ENCODE measurements at places on chromosomes 7 and 10. TPM values are rescaled to one million over a fixed set of nuclear protein-coding genes. Genes with fewer than 3 reads are reported as not detected.

Gene LRRTM3
- total RNA-seq: under 0.01 TPM

Gene CALHM1
- total RNA-seq: not detected

Gene LRRN3
- 15.2 TPM for total RNA-seq

Gene RARRES2
- total RNA-seq: not detected

Gene AKR1B15
- total RNA-seq: not detected

Gene CUBN
- total RNA-seq: 0.83 TPM

Gene OPN1SW
- total RNA-seq: not detected

- no peak for DNase-seq
These were observed 102.2 kb upstream of the CTTNBP2 start for GRCh38 chr7:117975476-117975875.

DNA sequence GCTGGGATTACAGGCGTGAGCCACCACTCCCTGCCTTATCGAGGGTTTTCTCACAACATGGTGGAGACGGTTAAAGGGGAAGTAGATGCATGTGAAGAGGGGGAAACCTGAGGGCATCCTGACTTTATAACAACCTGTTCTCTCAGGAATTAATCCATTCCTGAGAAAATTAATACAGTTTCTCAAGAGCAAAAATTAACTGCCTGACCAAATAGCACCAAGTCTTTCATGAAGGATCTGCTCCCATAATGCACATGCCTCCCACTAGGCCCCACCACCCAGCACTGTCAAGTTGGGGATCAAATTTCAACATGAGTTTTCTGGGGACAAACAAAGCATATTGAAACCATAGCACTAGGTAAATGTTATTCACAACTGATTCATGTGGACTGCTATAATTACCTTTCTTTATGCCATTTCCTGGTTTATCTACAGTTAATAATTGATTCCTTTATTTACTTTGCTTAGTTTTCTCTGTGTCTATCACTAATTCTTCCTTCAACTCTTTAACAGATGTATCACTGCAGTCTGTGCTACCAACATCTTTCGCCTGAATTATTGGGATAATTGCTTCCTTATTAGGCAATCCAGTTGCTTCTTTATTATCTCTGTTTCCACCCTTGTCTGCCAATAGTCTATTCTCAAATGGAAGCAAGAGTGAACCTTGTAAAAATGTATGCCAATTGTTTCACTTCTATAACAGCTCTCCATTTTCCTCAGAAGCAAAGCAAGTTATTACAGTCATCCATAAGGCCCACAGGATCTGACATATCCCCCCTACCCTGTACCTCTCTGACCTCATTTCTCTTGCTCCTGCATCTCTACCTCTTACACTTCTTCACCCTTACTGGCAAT is 12.9 kb upstream of the MICU1 start:
- DNase-seq: no peak

- DNase-seq: peak; percentile 4
These were observed 750.2 kb downstream of the XPNPEP1 start for GRCh38 chr10:109173121-109173520.

DNA sequence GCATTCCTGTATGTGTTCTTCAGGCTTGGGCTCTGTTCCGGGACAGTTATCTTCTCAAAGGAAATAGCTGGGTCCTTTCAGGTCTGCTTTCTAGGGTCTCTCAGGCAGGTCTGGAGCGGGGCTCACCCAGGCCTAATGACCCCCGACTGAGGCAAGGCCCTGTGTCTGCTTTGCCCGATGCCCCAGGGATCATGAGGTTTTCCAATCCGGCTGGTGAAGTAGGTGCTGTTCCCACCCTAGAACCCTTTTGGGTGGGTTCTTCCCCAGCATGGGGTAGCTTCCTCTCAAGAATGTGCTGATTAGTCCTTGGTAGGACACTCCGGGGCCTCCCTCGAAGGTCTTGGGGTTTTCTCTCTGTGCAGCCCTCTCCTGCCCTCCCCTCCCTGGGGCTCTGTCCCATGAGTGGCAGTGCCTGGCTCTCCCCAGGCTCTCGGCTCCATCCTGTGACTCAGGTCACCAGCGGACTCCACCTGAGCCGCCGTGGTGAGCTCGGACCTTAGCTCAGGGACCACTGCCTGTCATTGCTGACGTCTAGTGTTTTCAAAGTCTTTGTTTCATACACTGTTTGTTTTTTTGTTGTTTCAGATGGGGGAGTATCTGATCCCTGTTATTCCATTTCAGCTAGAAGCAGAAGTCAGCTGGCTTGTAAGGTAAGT is 71.0 kb upstream of the NKX6-2 start:
- DNase-seq: no peak

GRCh38 chr10:74165530-74165901 is 14.5 kb downstream of the ADK start:
- peak; percentile 39 for DNase-seq

- DNase-seq: peak; percentile 46
These were observed 23.6 kb upstream of the ITGB8 start for GRCh38 chr7:20307119-20307518.

GRCh38 chr7:80819503-80819902 is 99.3 kb downstream of the SEMA3C start:
- no peak for DNase-seq

DNA sequence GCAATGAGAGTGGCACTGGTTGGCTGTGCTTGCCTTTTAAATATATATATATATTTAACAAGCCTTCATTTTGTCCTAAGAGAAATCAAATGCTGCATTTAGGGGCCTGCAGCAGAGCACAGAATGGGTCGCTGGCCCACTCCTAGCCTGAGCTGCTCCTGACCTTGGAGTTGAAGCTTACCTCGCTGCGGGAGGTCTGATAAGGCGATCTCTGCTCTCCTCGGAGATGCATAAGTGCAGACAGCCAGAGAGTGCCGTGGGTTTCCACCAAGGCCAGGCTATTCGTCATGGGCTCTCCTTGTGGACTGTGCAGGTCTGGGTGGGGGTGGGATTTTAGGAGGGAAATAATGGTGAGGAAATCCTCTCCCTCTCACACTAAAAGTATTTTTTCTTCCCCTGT is 99.5 kb upstream of the IKZF1 start:
- no peak for DNase-seq

GRCh38 chr7:122457969-122458368 is 153.4 kb upstream of the FEZF1 start:
- no peak for DNase-seq

DNA sequence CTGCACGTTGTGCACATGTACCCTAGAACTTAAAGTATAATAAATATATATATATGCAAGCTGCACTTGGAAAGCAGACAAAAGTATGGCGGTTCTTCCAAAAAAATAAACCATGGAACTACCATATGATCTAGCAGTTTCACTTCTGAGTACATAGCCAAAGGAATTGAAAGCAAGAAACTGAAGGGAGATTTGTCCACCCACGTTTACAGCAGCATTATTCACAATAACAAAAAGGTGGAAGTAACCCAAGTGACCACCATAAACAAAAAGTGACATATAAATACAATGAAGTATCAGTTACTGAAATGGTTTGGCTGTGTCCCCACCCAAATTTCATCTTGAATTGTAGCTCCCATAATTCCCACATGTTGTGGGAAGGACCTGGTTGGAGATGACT is 525.3 kb upstream of the CELF2 start:
- no peak for DNase-seq

DNA sequence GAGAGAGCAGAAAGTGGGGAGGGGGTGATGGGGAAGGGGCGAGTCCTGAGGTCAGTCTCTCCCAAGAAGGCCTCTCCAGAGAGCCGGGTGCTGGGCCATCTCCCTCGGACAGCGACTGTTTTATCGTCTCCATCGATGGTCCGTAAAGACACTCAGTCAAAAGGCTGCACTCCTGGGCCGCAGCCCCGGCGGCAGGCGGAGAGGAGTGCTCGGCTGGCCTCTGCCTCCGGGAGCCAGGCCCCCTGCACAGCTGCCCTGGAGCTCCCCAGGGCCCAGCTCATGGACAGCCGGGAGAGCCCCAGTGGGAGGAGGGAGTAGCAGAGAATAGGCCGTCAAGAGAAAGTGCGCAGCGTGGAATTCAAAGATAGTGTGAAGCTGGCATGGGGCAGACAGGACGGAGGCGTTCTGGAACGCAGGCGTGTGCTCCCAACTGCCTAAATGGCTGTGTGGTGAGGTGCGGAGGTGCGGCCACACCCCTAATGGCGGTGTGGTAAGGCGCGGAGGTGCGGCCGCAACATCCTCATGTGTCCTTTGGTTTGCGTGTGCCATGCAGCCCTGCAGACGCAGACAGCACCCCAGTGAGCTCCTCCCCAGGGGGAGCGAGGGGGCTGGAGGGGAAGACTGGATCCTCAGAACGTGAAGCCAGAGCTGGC is 477.5 kb upstream of the FOXK1 start:
- no peak for DNase-seq

GRCh38 chr7:56079450-56080185 is 13.1 kb downstream of the PHKG1 start:
- peak; percentile 71 for DNase-seq

DNA sequence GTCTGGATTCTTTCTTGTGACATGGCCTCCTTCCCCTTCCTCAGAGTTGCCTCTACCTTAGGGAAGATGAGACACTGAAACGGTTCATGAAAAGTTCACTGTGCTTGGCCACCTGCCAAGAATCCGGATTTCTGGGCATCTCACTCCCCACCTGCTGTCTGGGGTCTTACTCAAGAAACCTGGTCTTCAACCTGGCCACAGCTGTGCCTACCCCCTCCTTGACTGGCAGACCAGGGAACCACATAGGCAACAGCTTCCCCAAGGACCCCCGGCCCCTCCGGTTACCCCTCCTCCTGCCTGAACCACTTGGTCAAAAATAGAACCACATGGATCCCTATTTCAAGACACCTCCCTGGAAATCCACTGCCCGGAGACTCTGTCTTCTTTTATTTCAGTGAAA is 58.7 kb upstream of the NANOS1 start:
- DNase-seq: no peak

- DNase-seq: no peak
These were observed 61.3 kb upstream of the RNF148 start for GRCh38 chr7:122764020-122764419.

- no peak for DNase-seq
These were observed 4.0 kb upstream of the ADAP1 start for GRCh38 chr7:958221-959200.

- no peak for DNase-seq
These were observed 24.7 kb downstream of the DNAJB12 start for GRCh38 chr10:72330069-72330426.

- no peak for DNase-seq
These were observed 9.3 kb upstream of the RET start for GRCh38 chr10:43067391-43068135.

- no peak for DNase-seq
These were observed 89.1 kb upstream of the NANOS1 start for GRCh38 chr10:118940386-118940785.

GRCh38 chr10:99630991-99631390 is 10.8 kb upstream of the SLC25A28 start:
- DNase-seq: peak; percentile 15

DNA sequence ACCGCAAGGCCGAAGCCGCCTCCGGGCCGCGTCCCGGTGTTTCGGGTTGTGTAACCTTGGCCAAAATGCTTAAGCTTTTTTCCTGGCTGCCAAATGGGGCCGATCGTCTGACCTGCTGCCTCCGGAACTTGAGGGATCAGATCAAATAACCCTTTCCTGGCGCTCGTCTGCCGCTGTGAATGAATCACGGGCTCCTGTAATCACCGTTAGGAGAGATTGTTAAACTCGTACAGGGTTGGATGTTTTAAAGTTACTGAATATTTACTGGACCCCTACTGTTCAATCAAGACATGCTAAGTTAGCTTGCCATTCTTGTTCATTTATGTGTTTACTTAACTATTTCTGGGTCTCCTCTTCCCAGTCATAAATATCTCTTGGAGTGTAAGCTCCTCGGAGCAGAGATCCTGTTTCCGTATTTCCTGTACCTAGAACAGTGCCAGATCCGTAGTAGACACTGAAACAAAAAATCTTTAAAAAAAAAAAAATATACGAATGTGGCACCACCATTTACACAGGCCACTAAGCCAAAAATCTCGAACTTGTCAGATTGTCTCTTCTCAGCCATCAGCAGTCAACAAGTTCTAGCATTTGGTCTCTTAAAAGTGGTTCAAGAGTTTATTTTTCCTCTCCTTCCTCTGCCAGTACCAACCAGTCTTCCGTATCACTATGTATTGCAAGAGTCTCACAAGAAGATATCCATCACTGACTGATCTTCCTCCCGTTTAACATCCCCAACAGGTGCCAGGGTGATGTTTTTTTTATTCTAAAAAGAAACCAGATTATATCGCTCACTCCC is 650 bp upstream of the TM9SF3 start:
- DNase-seq: peak; percentile 83

GRCh38 chr10:116159197-116159596 is 113.8 kb downstream of the GFRA1 start:
- no peak for DNase-seq

GRCh38 chr7:138746073-138746472 is 44.9 kb upstream of the SVOPL start:
- no peak for DNase-seq

DNA sequence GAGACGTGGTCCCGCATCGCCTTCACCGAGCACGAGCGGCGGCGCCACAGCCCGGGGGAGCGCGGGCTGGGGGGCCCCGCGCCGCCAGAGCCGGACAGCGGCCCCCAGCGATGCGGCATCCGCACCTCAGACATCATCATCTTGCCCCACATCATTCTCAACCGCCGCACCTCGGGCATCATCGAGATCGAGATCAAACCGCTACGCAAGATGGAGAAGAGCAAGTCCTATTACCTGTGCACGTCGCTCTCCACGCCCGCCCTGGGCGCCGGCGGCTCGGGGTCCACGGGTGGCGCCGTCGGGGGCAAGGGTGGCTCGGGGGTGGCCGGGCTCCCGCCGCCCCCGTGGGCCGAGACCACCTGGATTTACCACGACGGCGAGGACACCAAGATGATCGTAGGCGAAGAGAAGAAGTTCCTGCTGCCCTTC is 737 bp downstream of the CNNM2 start:
- no peak for DNase-seq

- DNase-seq: no peak
These were observed 8.9 kb upstream of the PVRIG start for GRCh38 chr7:100210805-100211204.

All from IMR-90 (cell line).